ENCODE measurements at places on chromosomes 6 and 20.

DNA sequence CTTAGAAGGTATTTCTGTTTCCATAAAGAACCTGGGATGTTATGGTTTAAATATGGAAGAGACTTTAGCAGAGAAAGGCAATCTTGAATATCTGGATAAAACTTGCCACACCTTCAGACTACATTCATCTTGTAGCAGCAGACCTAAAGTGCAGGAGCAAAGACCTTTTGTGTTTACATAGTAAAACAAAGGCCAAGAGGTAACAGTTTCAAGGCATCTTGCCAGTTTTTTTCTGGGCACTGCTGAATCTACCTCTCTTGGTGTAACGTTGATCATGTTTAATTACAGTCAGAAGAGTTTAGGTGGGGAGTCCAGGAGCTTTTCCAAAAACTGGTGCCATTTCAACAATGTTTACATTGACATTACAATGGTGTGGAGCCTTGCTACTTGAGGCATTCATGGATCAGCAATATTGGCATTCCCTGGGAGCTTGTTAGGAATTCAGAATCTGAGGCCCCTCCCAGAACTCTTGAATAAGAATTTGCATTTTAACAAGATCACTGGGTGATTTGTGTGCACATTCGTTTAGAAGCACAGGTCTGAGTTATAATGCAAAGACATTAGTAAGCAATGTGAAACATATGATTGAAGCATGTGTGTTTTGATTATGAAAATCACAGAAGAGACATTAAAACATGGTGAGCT, 94.5 kb downstream of the F13A1 start:
- DNase-seq, result no peak

GRCh38 chr6:30915591-30915946, 1.5 kb downstream of the VARS2 start:
- DNase-seq, result no peak

GRCh38 chr20:50892394-50892793, 38.8 kb downstream of the ADNP start:
- no peak for DNase-seq

- DNase-seq, result no peak
Measured at GRCh38 chr20:58700823-58701222, 8.2 kb downstream of the NPEPL1 start.

GRCh38 chr6:169112483-169113320, 140.9 kb downstream of the THBS2 start:
- no peak for DNase-seq

DNA sequence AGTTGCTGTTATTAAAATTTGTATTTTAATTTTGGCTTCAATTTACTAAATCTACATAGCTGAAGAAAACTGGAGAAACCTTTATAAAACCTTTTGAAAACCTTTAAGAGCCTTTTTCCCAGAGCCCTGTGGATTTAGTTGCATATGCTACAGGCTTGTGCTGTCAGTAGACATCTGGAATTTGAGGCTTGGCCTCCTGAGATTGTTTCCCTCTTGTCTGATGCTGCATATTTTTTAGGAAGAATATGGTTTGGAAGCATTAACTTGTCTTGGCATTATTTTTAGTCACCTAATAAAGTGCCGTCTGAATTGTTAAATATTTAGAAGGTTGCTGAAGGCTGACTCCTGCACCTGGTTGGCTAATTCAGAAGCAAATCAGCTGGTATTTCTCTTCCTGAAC, 369.4 kb downstream of the UTRN start:
- DNase-seq, result no peak

- DNase-seq, result peak; percentile 80
Measured at GRCh38 chr6:73519926-73520687, 725 bp downstream of the EEF1A1 start.

- no peak for DNase-seq
Measured at GRCh38 chr20:16562259-16562658, 11.0 kb downstream of the KIF16B start.

GRCh38 chr20:15848126-15848525, 725.1 kb downstream of the KIF16B start:
- DNase-seq, result no peak

GRCh38 chr20:4281258-4282055, 266.1 kb upstream of the RNF24 start:
- no peak for DNase-seq

DNA sequence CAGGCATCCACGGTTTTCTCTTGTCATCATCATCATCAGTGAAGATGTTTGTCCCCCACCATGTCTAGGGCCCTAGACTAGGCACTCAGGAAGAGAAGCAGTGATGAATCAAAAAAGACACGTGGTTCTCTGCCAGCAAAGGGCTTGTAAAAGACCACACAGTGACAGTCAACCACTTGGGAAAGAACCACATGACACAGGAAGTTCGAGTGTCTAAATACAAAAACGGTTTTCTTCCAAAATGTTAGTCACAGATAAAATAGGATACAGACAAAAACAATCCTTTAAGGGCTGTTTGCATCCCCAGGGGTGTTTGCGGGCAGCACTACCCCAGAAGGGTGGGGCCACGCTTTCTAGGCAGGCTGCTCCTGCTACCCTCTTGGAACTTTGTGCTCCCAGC, 356.8 kb upstream of the AGPAT4 start:
- no peak for DNase-seq

DNA sequence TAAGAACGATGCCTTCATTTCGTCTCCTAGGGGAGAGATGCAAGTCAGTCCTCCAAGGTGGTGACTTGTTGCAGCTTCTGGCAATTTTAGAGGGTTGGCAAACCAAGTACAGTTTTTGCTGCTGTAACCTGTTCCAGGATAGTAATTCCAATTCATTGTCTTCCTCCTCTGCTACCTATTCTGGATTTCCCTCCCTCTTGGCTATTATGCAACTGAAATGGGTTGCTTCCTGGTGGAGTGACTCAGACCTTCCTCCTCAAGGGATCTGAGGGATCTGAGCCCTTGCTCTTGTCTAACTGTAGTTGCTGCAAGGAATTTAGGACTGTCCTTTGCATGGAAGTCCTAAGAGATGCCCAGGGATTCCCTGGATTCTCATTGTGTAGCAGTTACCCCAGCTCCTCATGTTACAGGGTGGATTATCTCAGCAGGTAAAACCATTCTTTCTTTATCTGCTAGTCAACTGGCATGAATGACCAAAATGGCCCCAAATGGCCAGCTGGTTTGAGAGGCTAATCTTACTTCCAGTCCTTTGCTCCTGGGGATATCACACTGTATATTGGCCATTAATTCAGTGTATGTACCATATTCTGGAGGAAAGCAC, 17.6 kb upstream of the ELMO2 start:
- DNase-seq, result no peak

- peak; percentile 59 for DNase-seq
Measured at GRCh38 chr6:41895300-41896233, at the start of gene USP49. TSS of gene USP49 (minus strand) at chr6:41895375. CDS start at chr6:41806983, 88,392 bp downstream.

DNA sequence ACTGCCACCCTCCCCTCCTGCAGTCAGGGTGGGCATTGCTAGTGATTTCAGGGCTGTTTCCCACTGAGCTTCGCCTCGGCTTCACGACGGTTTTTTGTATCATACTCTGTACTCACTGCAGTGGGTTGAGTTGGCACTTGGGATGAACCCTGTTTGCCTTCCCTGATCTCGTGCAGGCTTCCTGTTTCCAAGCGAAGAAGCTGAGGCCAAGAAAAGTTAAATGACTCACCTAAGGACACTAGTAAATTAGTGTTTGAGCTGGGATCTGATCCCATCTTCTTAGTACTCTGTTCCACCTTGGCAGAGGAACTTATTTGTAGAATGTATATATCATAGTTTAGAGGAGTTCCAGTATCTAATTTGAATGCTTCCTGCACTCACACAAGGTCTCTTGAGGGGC, 50.3 kb upstream of the VSTM2L start:
- DNase-seq, result no peak

- no peak for DNase-seq
Measured at GRCh38 chr6:38366234-38366633, 273.5 kb downstream of the BTBD9 start.

GRCh38 chr20:3613821-3614440, 49.3 kb downstream of the GFRA4 start:
- DNase-seq, result no peak

- DNase-seq, result no peak
Measured at GRCh38 chr20:47825011-47825762, 39.9 kb upstream of the SULF2 start.

GRCh38 chr6:23736577-23736976, 389.4 kb upstream of the NRSN1 start:
- no peak for DNase-seq

- peak; percentile 26 for DNase-seq
Measured at GRCh38 chr6:45710304-45710821, 305.3 kb downstream of the CLIC5 start.

- no peak for DNase-seq
Measured at GRCh38 chr6:134346932-134347545, 29.1 kb upstream of the SGK1 start.

DNA sequence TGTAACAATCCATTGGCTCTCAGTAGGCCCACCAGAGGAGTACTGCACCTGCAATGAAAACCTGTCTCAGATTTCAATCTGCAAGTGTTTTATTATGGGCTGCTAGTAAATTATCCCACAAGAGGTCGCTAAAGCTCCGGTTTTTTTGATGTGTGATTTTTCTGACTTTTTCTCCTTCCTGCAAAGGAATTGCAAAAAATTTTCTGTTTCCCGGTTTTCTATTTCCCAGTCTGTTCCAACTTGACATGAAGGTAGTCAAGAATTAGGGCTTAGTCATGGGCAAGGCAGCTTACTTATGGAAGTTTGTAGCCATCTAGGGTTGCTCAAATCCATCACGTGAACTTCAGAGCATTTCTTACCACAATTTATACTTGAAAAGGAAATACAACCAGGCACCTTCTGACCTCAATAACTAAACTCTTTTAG, 38.5 kb upstream of the AHI1 start:
- DNase-seq, result no peak

DNA sequence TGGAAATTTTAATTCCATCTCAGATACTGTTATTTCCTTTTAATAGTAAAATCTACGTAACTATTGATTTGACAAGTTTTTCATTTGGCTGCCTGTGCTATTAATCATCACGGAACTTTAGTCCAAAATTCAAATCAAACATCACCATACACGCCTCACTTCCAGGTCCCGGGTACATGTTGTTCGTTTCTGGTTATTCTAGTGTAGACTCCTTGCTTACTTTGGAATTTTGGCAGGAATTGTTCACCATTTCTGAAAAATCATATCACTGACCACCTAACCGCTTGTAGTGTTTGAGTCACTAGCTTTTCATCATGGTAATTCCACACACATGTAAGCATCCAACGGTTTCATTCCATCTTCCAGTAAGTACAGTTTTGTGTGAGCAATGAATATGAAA, 98.0 kb upstream of the NHSL1 start:
- DNase-seq, result no peak

DNA sequence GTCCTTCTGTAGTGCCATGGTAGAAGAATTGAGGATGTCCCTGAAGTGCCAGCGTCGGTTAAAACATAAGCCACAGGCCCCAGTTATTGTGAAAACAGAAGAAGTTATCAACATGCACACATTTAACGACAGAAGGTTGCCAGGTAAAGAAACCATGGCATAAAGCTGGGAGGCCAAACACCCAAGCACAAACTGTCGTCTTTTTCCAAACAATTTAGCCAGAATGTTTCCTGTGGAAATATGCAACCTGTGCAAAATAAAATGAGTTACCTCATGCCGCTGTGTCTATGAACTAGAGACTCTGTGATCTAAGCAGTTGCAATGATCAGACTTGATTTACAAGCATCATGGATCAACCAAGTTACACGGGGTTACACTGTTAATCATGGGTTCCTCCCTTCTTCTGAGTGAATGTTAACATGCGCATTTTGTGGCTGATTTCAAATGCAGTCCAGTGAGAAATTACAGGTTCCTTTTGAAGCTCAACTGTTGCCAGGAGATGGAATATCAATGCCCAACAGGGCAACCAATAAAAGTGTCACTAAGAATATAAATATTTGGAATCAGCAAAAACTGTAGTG, 674.9 kb downstream of the GRIK2 start:
- no peak for DNase-seq

- DNase-seq, result no peak
Measured at GRCh38 chr20:50398471-50398820, 111.7 kb upstream of the PTPN1 start.

GRCh38 chr6:34248198-34248726, 544 bp downstream of the SMIM29 start:
- DNase-seq, result peak; percentile 52

DNA sequence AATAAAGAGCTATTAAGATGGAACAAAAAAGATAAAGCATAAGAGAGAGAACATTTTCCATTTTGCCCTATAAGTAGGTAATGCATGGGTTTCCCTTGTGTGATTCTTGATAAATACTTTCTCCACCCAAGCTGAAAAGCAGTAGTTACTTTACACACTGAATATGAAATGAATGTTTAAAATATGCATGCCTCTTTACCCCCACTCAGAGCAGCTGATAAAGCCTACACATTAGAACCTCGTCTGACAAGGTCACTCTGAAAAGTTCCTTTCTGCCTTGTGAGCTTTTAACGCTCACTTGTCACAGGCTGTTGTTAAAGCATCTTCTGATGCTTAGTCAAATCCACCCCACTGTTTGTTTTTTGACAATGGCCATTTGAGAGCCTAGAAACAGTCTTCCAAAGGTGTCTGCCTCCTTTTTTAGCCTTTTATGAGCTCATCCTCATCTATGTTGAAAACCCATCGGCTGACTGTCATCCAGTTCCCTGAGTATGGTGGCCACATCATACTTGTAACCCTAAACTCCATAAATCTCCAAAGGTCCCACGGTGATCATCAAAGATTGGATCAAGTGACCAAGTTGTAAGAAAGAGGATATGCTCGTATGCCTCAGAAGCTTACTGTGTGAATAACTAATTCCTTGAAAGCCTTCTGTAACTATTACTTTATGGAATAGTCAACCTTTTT, 102.8 kb downstream of the ATXN1 start:
- DNase-seq, result no peak

DNA sequence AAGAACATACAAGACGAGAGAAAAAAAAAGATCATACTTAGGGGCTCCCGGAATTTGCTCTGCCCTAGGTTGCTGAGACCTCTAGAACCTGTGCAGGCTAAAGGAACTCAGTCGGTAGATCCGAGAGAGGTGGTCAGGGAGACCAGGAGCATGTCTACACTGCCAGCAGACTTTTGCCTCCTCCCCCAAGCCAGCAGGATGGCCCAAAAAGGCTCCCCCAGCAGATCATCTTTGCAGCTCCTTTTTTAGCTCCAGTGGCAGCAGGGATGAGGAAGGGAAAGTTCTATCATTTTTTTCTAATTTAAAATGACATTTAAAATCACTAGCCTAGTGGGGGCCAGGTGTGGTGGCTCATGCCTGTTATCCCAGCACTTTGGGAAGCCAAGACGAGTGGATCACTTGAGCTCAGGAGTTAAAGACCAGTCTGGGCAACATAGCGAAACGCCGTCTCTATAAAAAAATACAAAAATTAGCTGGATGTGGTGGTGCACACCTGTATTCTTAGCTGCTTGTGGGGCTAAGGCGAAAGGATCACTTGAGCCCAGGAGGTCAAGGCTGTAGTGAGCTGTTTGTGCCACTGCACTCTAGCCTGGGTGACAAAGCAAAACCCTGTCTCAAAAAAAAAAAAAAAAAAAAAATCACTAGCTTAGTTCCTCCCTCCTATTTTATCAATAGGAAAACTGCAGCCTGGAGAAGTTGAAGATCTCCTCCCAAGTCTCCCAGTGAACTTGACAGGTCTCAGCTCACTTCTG, 69.3 kb upstream of the MYL9 start:
- DNase-seq, result no peak

- no peak for DNase-seq
Measured at GRCh38 chr6:159807150-159807858, 7.2 kb downstream of the PNLDC1 start.

- no peak for DNase-seq
Measured at GRCh38 chr6:162921510-162922040, 193.8 kb downstream of the PACRG start.

All from bone marrow (tissue), 2 donors.